ENCODE measurements at places on chromosomes 1 and 21.
A peak's percentile ranks its signal among the peaks of the same experiment; 100 is the strongest.

DNA sequence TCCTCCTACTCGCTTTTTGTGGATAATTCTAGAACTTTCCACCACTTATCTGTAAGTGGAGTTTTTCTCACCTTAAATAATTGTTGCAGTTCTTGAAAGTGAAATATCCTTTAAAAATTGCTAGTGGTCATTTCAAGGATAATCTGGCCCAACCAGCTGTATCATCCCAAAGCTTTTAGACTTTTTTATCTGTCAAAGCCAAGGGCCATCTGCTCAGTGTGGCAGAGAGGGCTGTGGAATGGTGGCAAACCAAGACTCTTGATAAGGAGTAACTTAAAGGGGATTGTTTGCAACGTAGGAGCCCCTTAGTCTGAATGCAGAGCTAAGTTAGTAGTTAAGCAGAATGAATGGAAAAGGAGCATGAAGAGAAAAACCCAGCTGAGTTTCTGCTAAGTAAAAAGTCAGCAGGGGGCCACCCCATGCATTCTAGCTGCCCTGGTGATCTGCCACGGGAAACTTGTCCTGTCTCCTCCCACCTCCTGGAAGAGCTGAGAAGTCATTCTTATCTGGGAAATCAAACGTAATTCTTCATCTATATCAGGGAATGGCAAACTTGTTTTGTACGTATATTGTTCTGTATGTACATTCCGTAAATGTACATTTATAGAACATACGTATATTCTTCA lies 169.3 kb downstream of the PRDM2 start:
- no peak for DNase-seq

GRCh38 chr1:54002544-54003248 lies 15.3 kb downstream of the LDLRAD1 start:
- no peak for DNase-seq

- no peak for DNase-seq
Observed at GRCh38 chr1:201404055-201404454, 4.9 kb upstream of the LAD1 start.

- DNase-seq: no peak
Observed at GRCh38 chr1:248136811-248137210, 8.1 kb upstream of the OR2M5 start.

DNA sequence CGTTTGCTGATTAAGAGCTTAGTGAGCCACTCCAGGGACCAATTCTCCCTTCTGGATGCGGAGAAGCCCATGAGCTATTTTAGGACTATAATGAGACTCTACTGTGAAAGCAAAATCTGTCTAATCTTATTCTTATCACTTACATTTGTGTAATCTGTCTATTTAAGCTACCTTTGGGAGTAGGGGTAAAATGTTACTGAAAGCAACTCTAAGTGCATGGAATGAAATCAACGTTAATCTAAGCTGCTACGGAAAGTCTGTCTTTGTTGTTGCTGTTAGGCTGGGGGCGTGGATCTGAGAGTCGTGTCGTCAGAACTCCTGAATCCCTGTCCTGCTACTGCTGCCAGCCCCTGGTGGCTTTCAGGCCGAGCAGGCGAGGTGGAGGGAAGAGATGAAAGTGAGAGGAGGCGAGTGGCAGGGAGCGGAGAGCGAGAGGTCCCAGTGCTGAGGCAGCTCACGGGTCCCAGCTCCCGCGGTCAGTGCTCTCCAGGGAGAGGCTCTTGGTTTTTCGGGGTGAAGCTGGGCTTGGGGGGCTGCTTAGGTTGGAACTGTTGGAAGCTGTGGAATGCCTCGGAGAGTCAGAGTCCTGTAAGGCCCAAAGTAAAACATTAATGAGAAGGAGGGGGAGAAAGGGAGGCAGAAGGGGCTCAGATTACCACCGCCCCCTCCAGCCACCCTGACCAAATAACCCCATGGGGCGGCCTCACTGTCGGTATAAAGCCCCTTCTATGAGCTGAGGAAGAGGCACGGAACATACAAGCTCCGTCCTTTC lies 53.9 kb downstream of the COQ8A start:
- DNase-seq: no peak

DNA sequence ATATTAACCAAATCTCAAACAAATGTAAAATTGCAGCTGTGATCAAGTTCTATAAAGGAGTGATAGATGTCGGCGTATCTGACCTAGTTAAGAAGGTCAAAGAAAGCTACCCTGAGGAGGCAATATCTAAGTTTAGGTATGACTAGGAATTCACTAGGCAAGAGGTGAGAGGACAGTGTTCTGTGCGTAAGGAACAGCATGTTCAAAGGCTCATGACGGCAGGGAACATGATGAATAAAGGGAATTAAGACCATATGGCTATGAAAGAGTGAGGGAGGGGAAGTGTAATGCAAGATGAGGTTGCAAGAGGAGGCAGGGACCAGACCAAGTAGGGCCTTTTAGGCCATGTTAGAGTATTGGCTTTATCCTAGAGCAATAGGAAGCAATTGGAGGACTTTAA lies 8.6 kb downstream of the LIX1L start:
- no peak for DNase-seq

DNA sequence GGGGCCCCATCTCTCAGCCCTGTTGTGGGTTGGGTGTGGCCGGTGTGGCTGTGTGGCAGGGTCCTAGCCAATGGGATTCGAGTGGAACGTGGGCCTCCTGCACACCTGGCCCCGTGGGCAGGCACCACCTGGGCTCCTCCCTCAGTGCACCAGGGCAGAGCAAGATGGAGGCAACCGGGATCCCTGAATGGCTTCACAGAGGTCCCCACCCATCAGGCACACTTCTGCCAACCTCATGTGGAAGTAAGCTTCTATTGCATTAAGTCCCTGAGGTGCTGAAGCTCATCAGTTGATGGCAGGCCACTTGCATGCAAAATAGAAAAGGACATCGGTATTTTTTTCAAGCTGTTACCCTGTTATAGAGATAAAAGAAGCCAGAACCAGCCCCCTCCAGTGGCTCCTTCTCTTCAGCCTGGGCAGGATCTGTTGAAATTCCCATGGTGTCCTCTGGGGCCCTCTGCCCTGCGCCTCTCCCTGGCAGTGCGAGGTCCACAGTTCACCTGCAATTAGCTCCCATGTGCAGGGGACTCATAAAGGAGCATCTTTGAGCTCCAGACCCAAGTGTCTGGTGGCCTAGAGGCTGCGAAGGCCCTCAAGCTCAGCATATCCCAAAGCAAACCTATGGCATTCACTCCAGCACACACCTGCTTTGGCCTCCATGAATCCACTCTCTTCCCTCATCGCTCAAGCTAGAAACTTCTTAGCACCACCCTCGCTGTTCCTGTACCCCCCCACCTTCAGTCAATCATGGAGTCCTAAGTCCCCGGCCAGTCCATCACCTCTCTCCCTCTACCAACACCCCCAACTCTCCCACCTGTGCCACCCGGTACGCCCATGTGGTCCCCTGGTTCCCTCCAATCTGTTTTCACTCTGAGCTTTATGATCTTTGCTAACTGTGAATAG lies 2.1 kb upstream of the SLC45A1 start:
- DNase-seq: peak; percentile 14

- no peak for DNase-seq
Observed at GRCh38 chr21:36527317-36527716, 47.4 kb upstream of the CLDN14 start.

GRCh38 chr1:227901906-227902640 lies 45.7 kb downstream of the WNT9A start:
- DNase-seq: peak; percentile 46

GRCh38 chr21:20943561-20943997 lies 54.6 kb upstream of the NCAM2 start:
- no peak for DNase-seq

DNA sequence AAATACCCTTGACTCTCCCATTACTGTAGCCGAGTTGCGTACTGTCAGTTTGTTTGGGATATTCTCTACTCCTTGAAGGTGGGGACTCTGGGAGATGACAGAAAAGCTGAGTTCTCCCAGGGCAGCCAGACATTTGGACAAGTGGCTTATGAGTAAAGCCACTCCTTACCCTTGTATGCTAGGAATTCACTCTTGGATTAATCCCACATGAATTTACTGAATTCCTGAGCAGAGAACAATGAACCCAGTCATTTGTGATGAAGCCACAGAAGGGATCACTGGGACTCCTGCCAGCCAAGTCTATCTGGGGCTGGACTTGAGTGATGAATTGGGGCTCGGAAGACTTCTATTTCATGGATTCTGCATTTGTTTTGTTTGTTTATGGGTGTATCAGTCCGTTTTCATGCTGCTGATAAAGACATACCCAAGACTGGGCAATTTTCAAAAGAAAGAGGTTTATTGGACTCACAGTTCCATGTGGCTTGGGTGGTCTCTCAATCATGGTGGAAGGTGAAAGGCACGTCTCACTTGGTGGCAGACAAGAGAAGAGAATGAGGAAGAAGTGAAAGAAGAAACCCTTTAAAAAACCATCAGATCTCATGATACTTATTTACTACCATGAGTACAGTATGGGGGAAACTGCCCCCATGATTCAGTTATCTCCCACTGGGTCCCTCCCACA lies 25.1 kb downstream of the C1orf116 start:
- peak; percentile 97 for DNase-seq

- DNase-seq: no peak
Observed at GRCh38 chr1:183516725-183517124, 44.4 kb downstream of the SMG7 start.

DNA sequence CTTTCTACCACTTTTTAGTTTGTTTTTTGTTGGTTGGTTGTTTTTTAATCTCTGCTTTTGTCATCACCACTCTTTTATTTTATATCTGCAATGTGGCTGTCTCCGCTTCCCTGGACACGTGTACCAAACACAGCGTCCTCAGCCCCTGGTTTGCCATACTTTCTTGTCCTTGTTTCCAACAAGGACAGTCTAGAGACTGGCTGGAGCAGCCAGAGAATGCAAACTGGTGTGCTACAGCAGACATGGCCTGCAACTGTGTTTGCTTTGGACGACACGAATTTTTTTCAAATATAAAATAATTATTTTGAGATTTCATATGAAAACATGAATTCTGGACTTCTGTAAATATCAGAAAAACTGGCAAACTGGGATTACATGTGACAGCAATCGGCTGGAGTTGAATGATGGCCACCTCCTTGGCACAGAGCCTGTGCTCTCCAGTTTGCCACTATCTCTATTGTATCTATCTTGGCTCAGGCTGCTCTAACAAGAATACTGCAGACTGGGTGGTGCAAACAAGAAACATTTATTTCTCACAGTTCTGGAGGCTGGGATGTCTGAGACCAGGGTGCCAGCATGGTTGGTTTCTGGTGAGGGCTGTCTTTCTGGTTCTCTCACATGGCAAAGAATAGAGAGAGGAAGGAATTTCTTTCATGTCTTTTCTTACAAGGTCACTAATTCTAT lies 34.6 kb upstream of the POU2F1 start:
- no peak for DNase-seq

DNA sequence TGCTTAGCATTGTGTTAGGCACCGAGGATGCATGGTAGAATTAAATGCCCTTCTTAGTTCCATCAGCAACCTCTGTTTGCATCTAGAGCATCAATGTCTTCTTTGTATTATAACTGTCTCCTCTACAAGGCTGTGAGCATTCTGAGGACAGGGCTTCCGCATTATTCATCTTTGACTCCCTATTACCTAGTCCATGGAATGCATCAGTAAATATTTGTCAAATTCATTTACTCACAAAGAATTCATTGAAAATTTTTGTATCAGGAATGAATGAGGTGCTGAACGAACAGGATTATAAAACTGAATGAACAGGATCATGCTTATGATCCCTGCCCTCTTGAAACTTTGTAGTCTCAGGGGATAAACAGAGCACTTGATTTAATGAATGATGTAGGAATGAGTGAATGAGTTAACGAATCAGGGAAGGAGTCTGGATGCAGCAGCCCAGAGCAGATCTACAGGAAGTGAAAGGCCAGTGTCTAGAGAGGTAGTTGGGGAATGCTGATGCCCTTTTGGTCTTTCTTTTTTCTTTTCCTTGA lies 2.8 kb downstream of the RHBDL2 start:
- DNase-seq: no peak

GRCh38 chr1:204453141-204453772 lies 41.3 kb downstream of the PIK3C2B start:
- DNase-seq: no peak

Measured in LHCN-M2 (cell line).